ENCODE measurements at places on chromosomes 3 and 15.
A peak's percentile ranks its signal among the peaks of the same experiment; 100 is the strongest.

DNA sequence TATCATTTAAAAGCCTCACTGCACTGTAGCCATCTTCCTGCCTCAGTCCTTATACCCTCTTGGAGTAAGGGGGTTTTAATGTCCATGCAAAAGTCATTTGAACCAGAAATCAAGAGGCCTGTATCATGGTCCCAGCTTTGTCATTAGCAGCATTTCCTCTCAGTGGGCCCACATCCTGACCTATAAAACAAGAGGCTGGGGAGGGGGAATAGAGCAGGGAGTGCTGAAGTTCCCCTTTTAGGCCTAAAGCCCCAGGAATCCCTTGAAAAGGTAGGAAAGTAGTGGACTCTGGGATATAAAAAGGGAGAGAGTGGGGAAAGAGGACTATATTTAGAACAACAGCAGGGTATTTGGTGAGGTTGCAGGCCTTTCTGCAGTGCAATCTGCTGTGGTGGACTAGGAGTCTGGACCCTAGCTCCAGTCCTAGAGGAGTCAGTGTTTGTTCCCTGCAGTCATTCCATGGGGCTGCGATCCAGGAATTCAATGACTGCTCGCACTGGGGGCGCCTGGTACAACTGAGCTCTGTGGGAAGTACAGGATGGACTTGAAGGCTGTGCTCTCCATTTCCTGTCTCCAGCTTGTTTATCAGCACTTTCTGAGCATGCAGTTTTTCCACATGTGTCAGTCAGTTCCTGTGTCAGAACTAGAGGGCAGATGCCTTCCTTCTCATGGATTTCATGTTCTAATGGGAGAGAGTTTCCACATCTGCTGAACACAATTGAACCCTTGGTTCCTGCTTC lies 46.8 kb downstream of the PDHB start:
- DNase-seq: no peak

DNA sequence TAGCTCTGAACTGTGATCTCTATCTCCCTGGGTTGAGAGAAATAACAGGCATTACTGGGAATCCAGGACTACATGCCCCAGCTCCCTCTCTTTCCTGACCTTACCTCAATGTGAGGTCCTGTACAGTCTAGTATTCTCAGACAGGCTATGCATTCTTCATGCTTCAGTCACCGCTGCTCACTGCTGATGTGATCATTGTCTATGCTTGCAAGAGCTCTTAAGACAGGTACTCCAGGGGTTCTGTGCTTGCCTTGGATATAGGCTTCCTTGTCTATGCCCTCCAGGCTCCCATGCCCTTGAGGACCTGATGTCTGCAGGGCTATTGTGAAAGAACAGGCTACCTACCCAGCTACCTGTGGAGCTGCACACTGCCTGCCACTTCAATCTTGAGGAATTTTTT lies 183.6 kb downstream of the MBNL1 start:
- DNase-seq: no peak

GRCh38 chr3:73547427-73548248 lies 77.1 kb downstream of the PDZRN3 start:
- no peak for DNase-seq

- no peak for DNase-seq
Observed at GRCh38 chr3:65169961-65170360, 482.2 kb upstream of the ADAMTS9 start.

- DNase-seq: no peak
Observed at GRCh38 chr3:162658003-162658402, 1161.4 kb downstream of the OTOL1 start.

DNA sequence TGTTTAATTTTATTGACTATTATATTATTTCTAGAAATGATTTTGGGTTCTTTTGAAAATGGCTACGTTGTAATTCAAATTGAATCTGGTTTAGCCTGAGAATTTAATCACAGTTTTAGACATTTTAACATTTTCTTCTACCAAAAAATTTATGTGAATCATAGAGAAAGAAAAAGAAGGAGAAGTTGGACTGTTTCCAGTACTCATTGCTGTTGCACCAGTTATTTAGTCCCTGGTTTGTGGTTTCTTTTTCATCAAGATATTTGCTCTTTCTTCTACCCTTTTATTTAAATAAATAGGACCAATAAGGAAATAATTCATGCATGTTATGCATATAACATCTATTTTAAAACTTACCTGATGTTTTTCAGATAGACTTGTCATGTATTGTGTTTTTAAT lies 1337.1 kb downstream of the ROBO1 start:
- DNase-seq: no peak

DNA sequence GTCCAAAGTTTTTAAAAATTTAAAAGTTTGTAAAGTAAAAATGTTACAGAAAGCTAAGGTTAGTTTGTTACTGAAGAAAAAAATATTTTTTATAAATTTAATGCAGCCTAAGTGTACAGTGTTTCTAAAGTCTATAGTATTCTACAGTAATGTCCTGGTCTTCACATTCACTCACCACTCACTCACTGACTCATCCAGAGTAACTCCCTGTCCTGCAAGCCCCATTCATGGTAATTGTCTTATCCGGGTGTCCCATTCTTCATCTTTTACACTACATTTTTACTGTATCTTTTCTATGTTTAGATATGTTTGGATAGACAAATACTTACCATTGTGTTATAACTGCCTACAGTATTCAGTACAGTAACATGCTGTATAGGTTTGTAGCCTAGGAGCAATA lies 36.7 kb upstream of the ATP10A start:
- no peak for DNase-seq

DNA sequence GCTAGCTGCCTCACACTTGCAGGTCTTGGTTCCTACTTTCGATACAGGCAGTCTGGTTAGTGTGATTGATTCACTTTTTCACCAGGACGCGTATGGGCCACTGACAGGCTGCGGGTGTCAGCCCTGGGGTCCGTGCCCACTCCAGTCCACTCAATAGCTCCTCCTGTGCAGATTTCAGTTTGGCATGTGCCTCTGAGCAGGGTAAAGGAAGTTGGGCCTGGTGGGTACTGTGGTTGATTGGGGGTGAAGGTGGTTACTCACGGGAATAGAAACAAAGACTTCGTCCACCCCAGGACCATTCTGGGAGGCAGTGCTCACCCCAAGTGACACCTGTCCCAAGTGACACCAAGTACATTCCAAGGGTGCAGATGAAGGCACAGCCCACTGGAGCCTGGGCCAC lies 62.3 kb downstream of the EPHB1 start:
- DNase-seq: no peak

DNA sequence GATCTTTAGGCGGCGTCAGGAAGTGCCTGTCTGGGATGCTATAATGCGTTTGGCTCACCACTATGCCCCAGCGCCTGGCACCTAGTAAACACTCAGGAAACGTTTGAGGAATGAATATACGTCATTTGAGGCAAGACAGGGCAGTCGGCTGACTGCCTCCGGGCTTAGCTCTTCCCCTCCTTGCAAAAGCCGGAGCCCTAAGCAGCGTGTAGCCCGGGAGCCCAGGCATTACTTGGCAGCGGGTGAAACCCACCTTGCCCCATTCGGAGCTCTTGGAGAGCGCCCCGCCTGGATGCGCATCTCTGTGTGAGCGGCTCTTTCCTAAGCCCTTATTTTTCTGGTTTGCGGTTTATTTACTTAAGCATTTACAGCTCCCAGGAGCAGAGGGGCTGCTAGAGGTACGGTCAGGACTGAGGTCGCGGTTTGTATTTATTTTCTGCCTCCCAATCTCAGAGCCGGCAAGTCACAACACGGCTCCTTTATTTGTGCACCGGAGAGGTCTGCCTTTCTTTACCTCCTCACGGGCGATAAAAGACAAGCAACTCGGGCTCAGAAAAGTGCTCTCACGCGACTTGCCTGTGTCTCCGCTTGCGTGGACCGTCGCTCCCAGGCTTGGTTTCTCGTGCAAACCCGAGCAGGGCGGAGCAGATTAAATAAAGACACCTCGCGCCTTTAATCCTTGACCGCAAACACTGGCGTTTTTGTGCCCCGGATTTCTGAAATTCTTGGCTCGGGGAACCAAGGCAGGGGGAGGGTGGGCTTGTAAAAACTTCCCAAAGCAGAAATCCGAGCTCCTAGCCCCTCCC lies 737 bp upstream of the ITPR1 start:
- peak; percentile 42 for DNase-seq

GRCh38 chr15:66359740-66360139 lies 3.3 kb upstream of the TIPIN start:
- DNase-seq: no peak

- DNase-seq: no peak
Observed at GRCh38 chr3:64905906-64906410, 218.2 kb upstream of the ADAMTS9 start.

DNA sequence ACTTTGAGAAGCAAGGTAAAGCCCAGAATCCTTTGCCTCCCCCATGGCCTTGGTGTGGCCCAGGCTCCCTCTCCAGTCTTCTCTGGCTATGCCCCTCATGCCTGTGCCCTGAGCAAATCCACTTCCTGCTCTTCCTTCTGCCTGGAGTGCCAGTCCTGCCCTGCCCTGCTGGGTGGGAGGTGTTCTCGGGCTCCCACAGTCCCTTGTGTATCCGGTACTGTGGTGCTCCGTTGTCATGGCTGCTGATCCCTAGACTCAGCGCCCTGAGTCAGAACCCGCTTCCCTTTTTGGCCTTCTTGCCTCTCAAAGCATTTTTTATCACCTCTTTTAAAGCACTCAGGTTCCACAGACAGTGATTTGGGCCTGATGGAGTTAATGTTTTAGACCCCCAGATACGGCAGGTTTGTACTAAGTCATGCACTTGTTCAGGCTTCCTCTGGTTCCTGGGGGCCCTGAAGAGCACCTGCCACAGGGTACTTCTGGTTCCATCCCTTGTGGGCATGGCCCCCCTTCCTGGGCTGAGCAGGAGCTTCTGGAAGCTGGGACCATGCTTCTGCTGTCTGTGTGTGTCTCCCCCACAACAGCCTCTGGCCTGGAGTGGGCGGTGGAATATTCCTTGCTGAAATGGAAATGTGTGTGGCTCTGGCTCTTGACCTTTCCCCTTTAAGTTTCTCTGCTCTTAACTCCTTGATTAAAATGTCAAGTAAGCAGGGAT lies 29.6 kb upstream of the ADAMTS7 start:
- no peak for DNase-seq

DNA sequence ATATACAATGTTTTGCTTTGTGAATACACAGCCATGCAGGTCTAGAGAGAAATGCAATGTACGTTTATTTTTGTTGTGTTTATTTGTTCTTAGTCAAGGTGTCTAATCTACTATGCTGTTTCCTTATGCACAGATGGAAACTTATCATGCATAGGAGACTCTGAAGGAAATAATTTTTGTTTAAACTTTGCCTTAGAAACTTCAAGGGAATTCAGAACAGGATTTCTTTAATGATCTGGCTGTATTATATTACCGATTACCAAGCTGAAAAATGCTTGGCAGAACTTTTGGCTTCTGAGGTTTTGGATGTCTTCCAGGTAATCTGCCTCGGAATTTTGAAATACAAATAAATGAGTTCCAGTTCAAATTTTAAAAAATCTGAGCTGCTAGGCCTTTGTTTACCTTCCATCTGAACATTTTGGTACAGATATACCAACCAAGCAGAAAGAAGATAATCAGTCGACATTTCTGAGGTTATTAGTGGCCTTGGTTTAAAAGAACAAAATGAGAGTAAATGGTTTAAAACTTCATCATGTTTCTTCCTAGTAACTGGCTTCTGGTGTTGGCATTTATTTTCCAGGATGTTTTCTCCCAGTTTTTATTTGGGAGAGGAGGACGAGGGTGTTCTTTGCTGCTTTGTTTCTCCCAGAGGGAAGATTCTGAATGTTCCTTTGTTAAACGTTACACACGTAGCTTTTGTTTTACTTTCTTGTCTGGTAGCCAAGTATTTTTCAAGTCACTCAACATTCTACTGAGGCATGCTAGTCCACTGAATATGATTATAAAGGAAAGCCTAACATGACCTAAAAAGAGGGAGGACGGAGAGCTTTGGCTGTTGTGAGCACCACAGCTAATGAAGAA lies 421.8 kb upstream of the TBL1XR1 start:
- no peak for DNase-seq

DNA sequence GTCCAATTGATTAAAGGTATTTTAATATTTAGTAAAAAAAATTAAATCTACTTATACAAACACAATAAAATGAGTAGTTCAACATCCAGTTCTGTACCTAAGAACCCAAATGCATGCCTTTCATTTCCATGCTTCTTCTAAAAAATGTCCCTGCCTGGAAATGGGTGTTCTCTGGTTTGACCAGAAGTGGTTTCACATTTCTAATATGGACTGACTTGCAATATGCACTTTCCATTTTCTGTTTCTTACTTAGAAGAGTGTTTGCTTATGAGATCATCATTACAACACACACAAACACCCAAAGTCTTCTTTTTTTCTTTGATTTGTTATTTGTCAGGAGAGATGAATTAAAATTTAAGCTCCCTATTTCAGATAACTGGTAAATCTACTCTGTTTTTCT lies 879.6 kb downstream of the AGBL1 start:
- no peak for DNase-seq

- DNase-seq: no peak
Observed at GRCh38 chr3:135159681-135160247, 364.7 kb downstream of the EPHB1 start.

Data from NCI-H1048 (cell line).